ENCODE measurements at places on chromosomes 2 and 18. TPM values are rescaled to one million over a fixed set of nuclear protein-coding genes. Genes with fewer than 3 reads are reported as not detected.

ESPNL gene
- total RNA-seq: 0.38 TPM

GRCh38 chr18:11309172-11309571 lies 159.8 kb upstream of the PIEZO2 start:
- H3K27ac ChIP-seq: no peak overlapping the region
- H3K27me3 ChIP-seq: no peaks in the 10 kb centered on the region
- no peak overlapping the region for H3K4me3 ChIP-seq
- no peak for DNase-seq

GRCh38 chr18:79203017-79203605 lies 133.9 kb downstream of the ATP9B start:
- no peaks in the 10 kb centered on the region for H3K4me1 ChIP-seq
- H3K27me3 ChIP-seq: no peaks in the 10 kb centered on the region
- no peak overlapping the region for H3K4me3 ChIP-seq
- no peak overlapping the region for H3K27ac ChIP-seq
- DNase-seq: no peak

DNA sequence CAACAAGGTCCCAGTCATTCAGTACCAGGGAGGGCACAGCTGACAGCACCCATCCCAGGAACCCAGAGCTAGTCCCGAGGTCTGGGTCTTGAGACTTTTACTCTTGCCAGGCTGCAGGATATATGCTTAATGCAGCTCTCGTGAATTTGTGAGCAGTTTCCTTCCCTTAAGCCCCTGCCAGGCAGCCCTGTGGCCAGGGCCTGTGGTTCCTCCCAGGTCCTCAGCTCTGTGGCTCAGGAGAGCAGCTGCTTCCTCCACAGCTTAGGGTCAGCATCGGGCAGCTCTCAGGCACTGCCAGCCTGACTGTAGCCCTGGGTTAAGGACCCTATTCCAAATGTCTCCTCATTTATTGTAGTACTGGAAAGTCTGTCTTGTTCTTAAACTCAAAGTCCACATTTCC lies 1384.8 kb downstream of the RPIA start:
- H3K4me1 ChIP-seq: no peaks in the 10 kb centered on the region
- H3K36me3 ChIP-seq: no peaks in the 10 kb centered on the region
- no peak overlapping the region for H3K4me3 ChIP-seq
- DNase-seq: no peak
- no peaks in the 10 kb centered on the region for H3K27me3 ChIP-seq

Measured in mesothelial cell of epicardium (in vitro differentiated cells).